Stimulated activated CD8-positive, alpha-beta memory T cell treated with anti-CD3 and anti-CD28 coated beads, Interleukin-15, amount 100 ng/mL, for 1 hour (primary cell): ENCODE measurements at places on chromosomes 5 and 9.

GRCh38 chr5:53560028-53560427 is 411 bp upstream of the NDUFS4 start:
- DNase-seq = no peak

GRCh38 chr9:82410866-82411265 is 422.3 kb downstream of the SPATA31D1 start:
- no peak for DNase-seq

- DNase-seq = no peak
Measured at GRCh38 chr9:105735366-105735765, 41.0 kb downstream of the TMEM38B start.

DNA sequence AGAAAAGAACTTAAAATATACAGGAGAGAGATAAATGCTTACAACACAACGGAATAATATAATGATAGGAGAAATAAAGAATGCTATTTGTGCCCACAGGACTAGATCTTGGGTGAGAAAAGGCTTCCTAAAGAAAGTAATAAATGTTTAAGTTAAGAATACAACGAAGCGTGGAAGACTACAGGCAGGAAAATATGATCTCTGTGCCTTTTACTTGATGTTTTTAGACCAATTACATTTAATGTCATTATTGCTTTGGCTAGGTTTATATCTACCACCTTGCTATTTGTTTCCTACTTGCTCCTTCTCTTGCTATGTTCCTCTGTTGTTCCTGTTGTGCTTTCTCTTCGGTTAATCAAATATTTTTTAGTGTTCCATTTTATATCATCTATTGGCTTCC is 80.2 kb upstream of the GOLGA1 start:
- DNase-seq = no peak

GRCh38 chr5:60811105-60811504 is 33.0 kb downstream of the ELOVL7 start:
- DNase-seq = no peak

- no peak for DNase-seq
Measured at GRCh38 chr9:130731355-130731754, 37.8 kb downstream of the EXOSC2 start.

- DNase-seq = no peak
Measured at GRCh38 chr5:157384971-157385709, 74.9 kb upstream of the NIPAL4 start.

DNA sequence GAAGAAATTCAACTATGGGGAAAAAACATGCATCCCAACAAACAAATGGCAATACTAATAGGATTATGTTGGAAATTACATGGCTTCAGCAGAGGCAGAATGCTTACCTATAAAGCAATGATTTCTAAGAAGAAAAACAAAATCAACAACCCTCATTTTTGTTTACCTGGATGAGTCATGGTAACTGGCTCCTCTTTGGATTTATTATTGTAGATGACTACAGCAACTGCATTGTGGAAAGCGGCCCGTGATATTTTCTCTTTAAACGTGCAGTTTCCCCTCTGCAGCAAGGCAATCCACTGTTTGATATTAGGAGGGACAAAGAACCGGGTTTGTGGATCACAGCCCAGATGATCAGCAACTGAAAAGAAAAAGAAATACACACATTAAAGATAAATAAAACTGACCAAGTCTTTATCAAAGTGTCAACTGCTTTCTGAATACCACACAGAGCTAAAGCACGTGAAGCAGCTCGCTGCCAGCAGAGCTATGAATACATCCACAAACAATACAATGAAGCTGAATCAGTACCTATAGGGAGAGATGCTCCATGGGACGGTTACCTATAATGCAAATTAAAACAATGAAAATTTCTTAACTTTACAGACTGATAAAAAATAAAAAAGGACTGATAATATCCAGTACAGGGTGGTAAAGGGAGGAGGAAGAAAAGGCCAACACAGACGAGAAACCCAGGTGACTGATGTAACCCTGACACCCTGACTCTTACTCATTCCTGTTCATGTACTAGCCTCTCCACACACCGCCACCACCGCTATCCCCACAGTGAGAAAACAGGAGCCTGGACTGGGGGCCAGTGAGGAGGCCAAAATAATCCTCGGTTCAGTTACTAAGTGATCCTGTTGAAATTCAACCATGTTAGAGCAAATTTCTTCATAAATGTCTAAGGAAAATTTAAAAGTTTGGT is 31.0 kb downstream of the RNF130 start:
- DNase-seq = no peak

- no peak for DNase-seq
Measured at GRCh38 chr5:179762781-179763176, 30.2 kb downstream of the MAML1 start.
